ENCODE measurements at places on chromosomes 7 and 10. TPM values are rescaled to one million over a fixed set of nuclear protein-coding genes. Genes with fewer than 3 reads are reported as not detected.

- DNase-seq = no peak
These were observed 279.1 kb downstream of the PHF14 start for GRCh38 chr7:11252705-11253272.

- DNase-seq = no peak
These were observed 3.6 kb downstream of the ATP6V1F start for GRCh38 chr7:128865996-128866877.

- DNase-seq = no peak
These were observed 151.3 kb downstream of the LRRC4 start for GRCh38 chr7:127879942-127880341.

- DNase-seq = no peak
These were observed 24.6 kb downstream of the TBXAS1 start for GRCh38 chr7:139853506-139854123.

- DNase-seq = no peak
These were observed 1.2 kb downstream of the GAL3ST4 start for GRCh38 chr7:100166970-100167911.

GRCh38 chr10:77836299-77836820 is 90.2 kb downstream of the DLG5 start:
- DNase-seq = peak; percentile 11

DNA sequence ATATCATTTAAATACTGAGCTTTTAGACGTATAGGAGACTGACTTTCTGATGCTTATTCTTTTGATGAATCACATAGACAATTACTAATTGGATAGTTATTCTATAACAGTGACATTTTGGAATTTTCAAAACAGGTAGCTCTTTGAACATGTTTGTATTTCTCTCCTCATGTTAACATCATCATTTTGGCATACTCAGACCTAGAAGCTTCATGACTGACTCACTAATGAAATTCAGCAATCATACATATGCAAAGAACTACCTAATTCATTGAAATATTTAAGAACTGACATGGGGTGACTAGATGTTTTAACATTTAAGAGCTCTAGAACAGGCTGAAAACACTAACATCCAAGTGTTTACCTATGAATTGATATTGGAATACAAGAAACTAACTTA is 192.3 kb downstream of the VTI1A start:
- DNase-seq = no peak

- DNase-seq = peak; percentile 55
These were observed 72.5 kb downstream of the C10orf90 start for GRCh38 chr10:126598009-126598408.

The ATE1 gene
- 21.4 TPM for total RNA-seq

GRCh38 chr7:29091715-29092114 is 54.6 kb downstream of the CPVL start:
- peak; percentile 46 for DNase-seq

DNA sequence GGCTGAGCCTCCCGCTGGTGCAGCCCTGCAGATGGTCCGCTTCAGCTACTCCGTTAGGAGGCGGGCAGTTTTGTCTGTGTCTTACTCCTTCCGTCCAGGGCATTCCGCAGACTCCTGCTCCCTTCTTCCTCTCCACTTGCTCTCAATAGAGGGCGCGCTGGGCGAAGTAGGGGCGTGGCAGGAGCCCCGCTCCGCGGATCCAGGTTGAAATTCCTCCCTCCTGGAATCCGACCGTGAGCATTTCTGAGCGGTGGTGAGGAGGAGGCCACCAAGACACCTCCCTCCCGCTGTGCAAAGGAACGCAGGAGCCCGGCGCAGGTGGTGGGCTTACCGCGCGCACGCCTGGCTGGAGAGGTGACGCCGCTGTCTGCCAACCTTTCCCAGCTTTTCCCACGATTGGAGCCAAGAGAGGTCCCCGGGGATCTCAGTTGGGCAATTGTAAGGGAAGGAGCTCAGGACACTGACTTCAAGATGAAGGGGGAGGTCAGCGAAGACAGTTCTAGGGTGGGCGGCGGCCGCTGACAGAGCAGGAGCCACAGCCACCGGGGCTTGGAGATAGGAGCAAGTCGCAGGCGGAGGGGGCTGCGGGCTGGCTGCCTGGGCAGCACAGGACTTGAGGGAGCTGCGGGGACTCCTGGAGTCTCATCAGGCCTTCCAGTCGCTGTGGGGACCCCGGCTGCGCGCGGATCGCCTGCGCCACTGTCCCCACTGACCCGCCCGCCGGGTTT is 1011.3 kb downstream of the XPNPEP1 start:
- peak; percentile 57 for DNase-seq

Data from cardiac muscle cell (in vitro differentiated cells and primary cell).